Retinal pigment epithelial cell (primary cell): ENCODE measurements at places on chromosomes 11 and 22.

- DNase-seq: no peak
These were observed 55.6 kb upstream of the RRM1 start for GRCh38 chr11:4039011-4039410.

DNA sequence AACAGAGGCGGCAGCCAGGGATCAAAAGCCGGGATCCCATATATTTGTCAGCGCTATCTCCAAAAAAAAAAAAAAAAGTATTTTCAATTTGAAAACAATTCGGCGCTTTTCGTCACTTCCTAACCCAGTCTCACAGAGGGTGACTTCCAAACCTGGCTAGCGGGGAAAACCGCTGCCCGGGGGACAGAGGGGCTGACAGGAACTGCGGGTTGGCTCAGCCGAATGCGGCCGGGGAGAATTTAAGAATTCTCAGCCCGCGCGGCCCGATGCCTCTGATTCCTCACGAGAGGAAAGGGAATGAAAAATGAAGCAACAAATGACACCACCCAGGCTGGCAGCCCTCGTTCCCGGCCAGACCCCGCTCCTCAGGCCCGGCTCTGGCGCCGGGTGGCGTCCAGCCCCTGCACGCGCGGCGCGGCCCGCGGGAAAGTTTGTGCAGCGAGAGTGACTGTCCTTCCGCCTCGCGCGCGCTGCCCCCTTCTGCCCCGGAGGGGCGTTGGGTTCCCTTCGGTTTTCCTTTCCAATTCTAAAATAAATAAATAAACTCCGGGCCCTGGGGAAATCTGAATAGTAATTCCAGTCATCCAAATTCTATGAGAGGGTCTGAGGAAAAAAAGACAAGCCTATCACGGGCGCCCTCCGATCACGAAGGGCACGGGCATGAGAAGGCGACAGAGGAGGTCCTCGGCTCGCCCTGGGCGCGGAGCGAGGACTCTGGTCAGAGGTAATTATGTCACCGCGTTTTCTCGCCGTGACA lies 4.8 kb upstream of the PAX6 start:
- DNase-seq: no peak

DNA sequence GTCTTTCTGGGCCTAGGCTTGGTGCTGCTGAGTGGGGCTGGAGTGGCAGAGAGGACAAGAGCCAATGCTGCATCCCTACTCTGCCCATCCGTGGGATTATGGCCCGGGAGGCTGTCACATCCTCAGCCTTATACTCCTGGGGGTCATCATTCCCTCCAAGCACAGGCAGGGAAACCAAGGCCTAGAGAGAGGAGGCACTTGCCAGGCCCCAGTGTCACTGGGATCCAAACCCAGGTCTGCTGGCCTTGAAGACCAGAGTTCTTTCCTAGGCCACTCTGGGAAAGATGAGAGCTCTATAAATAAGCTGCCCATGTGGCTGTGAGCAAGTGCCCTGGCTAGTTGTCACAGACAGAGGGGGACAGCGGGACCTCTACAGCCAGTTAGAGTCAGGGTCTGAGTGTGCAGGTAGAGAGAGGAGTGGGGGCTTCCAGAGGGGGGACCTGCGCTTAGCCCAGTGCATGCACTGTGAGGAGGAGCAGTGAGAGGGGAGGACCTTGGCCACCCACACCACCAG lies 4.8 kb downstream of the RELT start:
- no peak for DNase-seq

DNA sequence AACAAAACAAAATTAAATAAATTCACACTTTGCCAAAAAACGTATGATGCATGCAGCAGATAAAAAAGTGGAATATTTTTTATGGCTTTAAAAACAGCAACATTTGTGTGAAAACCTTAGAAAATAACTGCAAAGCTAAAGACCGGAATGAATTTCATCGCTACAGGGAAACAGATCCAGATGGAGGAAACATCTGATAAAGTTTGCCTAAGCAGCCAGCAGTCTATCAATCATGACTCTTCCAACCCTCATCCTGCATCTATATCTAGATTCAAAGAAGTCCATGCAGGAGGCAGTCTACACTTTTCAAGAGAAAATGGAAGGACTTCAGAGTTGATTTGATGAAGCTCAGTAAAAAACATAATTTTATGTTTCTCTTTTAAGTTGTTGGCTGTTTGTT lies 126.8 kb downstream of the SWAP70 start:
- DNase-seq: no peak

DNA sequence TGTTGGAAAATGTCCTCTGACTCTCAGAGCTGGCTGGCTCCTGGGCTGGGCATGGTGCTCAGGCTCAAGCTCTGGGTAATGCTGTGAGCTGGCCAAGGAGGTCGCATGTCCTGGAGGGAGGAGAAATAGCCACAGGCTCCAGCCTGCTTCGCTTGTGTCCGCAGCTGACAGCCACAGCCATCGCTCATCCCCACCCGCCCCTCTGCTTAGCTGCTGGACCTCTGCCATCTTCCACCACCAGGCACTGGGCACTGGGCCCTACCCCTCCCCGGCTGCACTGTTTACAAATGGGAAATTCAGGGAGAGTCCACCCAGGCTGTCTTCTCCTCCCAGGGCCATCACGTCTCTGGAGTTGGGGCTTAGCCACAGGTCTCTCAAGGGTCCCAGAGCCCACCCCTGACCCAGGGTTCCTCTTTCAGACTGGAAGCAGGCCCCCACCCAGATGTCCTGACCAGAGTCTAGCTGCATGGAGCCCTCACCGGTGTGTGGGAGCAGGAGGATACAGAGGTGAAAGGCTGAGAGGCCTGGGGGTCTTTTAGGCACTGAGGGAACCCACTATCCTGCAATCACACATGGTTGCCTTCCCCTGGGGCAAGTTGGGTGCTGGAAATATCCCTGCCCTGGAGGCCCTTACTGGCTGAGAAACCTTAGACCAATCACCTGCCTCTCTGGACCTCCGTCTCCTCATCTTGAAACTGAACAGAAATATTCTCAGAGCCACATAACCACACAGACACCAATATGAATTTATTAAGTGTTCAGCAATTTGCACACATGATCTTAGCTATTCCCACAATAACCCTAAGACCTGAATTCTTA lies 62.7 kb downstream of the CD82 start:
- peak; percentile 64 for DNase-seq

DNA sequence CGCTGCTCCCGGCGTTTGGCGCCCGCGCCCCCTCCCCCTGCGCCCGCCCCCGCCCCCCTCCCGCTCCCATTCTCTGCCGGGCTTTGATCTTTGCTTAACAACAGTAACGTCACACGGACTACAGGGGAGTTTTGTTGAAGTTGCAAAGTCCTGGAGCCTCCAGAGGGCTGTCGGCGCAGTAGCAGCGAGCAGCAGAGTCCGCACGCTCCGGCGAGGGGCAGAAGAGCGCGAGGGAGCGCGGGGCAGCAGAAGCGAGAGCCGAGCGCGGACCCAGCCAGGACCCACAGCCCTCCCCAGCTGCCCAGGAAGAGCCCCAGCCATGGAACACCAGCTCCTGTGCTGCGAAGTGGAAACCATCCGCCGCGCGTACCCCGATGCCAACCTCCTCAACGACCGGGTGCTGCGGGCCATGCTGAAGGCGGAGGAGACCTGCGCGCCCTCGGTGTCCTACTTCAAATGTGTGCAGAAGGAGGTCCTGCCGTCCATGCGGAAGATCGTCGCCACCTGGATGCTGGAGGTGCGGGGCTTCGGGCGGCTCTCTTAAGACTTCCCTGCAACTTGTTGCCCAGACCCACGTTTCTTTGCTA lies at the start of gene CCND1:
CCND1 (plus strand) TSS at position 162 of the 587 bp plus-strand sequence; CDS start at position 320, 158 bp downstream.
- DNase-seq: peak; percentile 78

- no peak for DNase-seq
These were observed 2.1 kb downstream of the INPPL1 start for GRCh38 chr11:72226701-72227100.

- DNase-seq: no peak
These were observed 65.1 kb downstream of the SCUBE1 start for GRCh38 chr22:43277987-43278601.

DNA sequence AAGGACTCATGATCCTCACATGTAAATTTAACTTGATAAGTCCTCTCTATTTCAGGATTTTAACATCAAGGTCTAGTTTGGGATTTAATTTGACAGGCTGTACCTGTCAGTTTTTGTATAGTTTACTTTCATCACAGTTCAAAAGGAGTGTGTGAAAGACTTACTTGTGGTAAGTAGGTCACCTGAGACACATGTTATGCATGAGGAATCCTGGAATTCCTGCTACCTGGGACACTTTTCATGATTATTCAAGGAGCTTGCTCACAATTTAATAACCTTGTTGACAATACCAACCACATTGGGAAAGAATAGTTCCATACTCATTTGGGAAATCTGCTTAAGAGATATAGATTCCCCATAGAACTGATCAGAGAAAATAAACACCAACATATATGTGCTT lies 15.8 kb upstream of the SLC36A4 start:
- no peak for DNase-seq

- DNase-seq: no peak
These were observed 104.2 kb upstream of the DRD2 start for GRCh38 chr11:113579292-113579940.

- no peak for DNase-seq
These were observed 38.8 kb downstream of the PDE2A start for GRCh38 chr11:72635309-72635915.

DNA sequence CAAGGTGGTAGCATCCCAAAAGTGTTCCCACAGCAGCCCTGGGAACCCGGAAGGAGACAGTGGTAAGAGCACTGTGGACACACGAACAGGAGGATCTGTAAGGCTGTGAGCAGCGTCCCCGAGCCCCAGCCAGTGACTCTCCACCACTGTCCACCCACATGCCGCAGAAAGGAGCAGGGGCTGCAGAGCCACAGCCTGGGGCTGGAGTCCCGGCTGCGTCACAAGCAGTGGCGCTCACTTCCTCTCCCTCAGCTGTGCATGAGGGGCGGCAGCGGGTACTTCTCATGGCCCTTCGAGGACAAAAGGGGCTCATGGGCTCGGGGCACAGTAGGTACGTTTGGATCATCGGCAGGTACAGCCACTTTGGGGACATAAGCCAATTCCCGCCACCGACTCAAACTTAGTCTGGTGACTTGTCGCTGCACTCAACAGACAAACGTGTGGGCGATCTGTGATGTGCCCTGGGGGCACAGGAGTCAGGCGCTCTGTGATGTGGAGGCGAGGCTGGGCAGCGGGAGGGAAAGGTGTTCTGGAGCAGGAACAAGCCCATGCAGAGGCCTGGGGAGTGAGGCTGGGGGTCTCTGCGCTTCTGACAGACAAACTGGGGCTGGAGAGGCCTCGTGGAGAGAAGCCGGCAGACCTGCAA lies 68.5 kb downstream of the SCUBE1 start:
- DNase-seq: no peak

DNA sequence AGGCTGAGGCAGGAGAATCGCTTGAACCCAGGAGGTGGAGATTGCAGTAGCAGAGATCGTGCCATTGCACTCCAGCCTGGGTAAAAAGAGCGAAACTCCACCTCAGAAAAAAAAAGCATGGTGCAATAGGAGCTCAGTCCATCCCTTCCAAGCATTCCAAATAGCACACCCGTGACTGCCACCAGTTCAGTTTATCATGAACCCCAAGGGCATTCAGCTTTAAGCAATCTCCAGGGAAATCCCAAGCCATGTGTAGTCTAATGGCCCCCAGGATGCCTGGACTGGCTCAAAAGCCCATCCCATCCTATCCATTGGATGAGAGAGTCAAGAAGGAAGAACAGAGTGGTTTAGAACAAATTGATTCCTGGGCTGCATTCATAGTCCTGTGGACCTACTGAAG lies 16.2 kb downstream of the MICAL3 start:
- no peak for DNase-seq

GRCh38 chr22:44667829-44668189 lies 34.2 kb upstream of the PRR5 start:
- DNase-seq: no peak

DNA sequence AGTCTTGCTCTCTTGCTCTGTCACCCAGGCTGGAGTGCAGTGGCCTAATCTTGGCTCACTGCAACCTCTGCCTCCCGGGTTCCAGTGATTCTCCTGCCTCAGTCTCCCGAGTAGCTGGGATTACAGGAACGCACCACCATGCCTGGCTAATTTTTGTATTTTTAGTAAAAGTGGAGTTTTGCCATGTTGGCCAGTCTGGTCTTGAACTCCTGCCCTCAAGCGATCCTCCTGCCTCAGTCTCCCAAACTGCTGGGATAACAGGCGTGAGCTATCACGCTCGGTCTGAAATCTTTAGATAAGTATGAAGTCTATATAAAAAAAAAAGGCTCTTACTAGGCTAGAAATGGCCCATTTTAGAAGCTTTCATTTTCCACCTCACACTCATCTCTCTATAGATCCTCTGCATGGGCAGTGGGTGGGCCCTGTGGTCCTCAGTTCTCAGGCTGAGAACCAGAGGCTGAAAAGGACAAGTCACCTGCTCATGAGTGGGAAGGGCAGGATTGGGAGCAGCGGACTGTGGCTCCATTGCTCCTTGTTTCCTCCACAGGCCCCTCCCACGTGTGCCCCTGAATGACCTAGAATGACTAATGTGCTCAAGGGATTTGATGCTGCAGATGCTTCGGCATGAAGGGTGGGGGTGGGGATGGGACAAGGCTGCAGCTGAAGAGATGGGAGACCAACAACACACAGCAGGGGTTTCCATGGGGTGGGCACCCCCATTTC lies 19.8 kb upstream of the PRAME start:
- DNase-seq: peak; percentile 51

- DNase-seq: no peak
These were observed 18.8 kb downstream of the PPFIBP2 start for GRCh38 chr11:7532405-7533145.

- no peak for DNase-seq
These were observed 755.6 kb upstream of the ANO3 start for GRCh38 chr11:25576320-25576719.

GRCh38 chr11:102849311-102849710 lies 5.9 kb upstream of the MMP3 start:
- no peak for DNase-seq

GRCh38 chr11:113695207-113695606 lies 10.9 kb downstream of the TMPRSS5 start:
- DNase-seq: no peak

- DNase-seq: no peak
These were observed 47.5 kb downstream of the IRAG1 start for GRCh38 chr11:10646005-10646404.

DNA sequence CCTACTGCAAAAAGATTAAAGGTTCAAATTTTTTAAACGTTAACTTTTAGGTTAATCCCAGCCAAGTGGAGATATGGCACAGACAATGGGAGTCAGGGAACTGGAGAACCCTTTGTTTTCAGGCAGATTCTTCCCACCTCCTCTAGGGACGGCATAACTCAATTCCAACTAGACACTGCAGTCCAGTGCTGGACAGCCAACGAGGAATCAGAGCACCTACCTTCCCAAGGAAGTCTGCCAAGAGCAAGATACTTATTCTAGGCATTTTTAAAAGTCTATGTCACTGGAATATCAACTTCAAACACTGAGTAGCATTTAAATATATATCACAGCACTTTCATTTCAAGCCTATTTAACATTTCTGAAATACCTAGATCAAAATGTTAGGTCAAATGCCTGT lies 7.3 kb downstream of the CADM1 start:
- no peak for DNase-seq

- DNase-seq: no peak
These were observed 31.3 kb downstream of the CARD18 start for GRCh38 chr11:105108247-105108646.
